ENCODE measurements at places on chromosomes 5 and 9.

- DNase-seq = no peak
Observed at GRCh38 chr5:83800201-83800600, 79.5 kb upstream of the HAPLN1 start.

DNA sequence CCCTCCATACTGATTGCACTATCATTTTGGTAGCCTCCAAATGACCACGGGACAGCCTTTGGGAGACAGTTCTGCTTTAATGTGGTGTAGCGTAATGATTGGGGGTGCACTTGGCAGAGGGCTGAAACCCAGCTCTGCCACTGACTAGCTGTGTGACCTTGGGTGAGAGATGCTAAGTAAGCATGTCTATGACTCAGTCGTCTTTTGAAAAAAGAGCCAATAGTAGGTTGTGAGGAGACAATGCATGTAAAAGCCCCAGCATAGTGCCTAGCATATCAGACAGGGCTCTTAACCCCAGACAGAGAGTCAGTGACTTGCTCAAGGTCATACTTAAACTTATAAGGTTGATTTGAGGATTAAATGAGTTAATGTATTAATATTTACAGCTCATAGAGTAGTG is 18.0 kb upstream of the CXCL14 start:
- no peak for DNase-seq

GRCh38 chr9:70228611-70229010 is 30.2 kb upstream of the SMC5 start:
- no peak for DNase-seq

- DNase-seq = no peak
Observed at GRCh38 chr9:79551586-79551985, 20.2 kb upstream of the TLE4 start.
